Testis (tissue), 5 donors: ENCODE measurements at places on chromosomes 5 and 9.

DNA sequence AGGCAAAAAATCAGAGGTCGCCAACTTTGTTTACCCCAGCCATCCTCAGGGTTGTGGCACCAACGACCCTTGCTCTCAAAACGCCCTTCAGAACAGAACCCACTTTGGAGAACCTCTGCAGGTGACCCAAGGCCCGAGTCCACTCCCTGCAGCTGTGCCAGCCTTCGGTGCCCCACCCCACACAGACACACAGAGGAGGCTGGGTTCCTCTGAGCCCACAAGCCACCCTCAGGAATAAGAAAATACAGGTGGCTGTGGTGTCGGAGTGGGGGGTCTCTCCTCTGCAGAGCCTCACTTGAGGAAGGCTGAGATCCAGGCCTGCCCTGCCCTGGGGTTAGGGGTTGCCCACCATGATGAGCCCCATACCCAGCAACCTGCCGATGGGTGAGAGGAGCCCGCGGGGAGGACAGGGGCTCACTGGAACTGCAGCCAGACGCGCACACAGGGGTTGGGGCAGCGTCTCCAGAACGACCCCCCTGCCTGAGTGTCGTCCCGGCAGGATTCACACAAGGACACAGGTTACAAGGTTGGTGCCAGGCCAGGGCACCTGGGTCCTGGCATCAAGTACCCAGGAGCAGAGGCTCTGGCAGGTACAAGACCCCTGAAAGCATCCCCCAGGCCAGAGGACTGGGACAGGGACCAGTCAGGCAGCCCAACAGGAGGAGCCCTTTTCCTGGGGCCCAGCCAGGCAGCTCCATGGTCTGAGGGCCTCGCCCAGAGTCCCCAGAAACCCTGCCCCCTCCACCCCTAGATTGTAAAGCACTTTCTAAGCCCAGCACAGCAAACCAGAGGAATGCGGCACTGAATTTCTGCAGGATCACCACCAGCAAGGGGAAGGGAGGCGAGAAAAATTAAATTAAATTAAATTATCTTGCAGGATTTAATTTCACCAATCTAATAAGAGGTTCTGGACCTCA is 40.0 kb downstream of the NACC2 start:
- no peak for DNase-seq

DNA sequence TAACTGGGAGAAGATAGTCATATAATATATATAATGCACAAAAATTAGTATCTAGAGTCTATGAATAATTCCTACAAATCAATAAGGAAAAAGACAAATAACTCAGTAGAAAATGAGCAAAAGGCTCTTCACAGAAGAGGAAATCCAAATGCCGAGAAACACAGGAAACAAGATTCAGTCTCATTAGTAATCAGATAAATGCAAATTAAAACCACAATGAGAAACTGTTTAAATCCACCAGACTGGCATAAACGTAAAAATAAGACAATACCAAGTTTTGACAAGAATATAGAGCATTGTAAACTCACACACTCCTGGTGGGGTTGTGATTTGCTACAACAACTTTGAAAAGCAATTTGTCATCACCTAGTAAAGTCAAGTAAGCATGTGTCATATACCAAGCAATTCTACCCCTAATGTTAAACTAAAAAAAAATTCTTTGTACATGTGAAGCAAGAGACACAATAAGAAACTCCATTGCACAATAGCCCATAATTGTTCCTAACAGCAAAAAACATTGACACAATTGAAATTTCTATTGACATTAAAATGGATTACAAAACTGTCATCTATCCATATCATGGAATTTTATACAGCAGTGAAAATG is 21.0 kb upstream of the UBLCP1 start:
- DNase-seq: no peak

GRCh38 chr9:134473141-134474054 is 147.1 kb downstream of the RXRA start:
- DNase-seq: peak; percentile 69

DNA sequence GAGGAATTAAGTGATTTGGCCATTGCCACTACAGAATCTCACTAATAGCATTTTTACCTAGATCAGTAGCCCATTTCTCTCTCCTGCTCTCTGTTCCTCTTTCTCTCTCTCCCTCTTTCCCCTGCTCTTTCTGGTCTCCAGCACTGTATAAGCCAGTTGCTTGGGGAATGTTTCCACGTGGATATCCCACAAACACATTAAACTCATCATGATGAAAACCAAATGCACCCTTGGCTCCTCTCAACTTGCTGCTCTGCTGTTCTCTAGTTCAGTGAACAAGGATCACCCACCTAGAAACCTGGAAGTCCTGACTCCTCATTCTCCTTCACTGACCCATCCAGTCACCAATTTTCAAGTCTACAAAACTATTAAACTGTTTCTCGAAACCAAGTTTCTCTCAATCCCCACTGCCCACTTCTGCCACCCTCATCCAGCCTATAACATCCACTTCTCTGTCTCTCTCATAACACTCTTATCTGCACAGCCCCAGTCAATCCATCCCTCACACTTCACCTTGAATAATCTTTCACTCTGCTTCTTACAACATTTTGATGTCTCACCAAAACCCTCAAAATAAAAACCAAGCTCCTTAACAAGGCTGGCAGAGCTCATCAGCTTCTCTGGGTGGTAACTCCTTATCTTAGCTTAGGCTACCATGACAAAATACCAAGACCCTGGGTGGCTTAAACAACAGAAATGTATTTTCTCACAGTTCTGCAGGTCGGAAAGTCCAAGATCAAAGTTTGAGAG is 79.3 kb downstream of the ARL15 start:
- DNase-seq: no peak

GRCh38 chr5:133930061-133930812 is 38.2 kb downstream of the C5orf15 start:
- no peak for DNase-seq

- no peak for DNase-seq
These were observed 77.4 kb downstream of the MEGF10 start for GRCh38 chr5:127367946-127368465.

DNA sequence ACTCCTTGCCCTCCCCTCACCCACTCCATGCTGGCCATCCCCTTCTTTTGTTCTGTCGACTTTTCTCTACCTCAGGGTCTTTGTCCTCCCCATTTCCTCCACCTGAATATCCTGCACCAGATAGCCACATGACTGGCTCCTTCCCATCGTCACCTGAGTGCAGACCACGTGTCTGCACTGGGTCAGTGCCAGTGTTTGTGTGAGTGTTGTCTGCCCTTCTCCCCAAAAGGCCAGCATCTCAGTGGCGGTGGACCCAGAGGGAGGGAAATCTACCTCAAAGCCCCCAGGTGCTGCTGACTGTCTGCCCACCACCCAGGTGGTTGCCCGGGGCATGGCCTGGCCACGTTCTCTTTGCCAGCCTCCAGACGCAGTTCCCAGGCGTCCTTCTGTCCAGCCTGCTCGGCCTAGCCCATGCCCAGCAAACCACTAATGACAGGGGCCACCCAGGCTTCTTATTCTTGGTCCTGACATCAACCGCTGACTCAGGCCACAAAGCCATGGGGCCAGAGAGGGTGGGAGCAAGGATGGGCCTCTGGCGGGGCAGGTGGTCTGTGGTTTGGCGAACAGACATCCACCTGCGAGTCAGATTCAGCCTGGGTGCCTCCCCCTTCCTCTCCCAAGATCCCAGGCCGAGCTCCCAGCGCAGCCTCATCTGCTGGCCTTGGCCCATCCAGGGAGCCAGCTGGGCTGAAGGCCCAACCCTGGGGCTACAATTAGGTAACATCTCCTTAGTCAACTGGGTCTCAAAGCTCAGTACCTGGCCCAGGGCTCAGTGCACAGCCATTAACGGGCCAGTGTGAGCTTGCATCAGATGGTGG is 5.5 kb upstream of the NINJ1 start:
- no peak for DNase-seq

- no peak for DNase-seq
These were observed 1.7 kb upstream of the TENT4A start for GRCh38 chr5:6711409-6712141.

GRCh38 chr5:170338933-170339779 is 41.6 kb upstream of the LCP2 start:
- no peak for DNase-seq

DNA sequence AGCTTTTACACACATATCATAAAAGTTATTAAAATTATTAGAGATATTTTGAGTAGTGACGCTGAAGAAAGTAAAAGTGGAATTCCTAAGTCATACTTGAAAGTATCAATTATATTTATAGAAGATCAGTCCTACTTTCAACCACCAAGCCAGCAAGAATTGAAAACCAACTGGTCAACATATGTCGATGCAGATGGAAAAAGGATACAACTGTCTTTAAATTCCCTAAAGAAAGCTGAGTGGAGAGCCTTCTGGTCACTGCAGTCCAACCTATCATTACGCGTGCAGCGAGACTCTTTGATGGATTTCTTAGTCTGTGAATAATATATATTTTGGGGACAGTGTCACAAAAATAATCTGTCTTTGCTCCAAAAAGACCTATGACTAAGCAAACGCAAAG is 15.3 kb downstream of the MEF2C start:
- no peak for DNase-seq

GRCh38 chr9:18743971-18744370 is 270.0 kb downstream of the ADAMTSL1 start:
- DNase-seq: no peak

- no peak for DNase-seq
These were observed 35.9 kb upstream of the PUM3 start for GRCh38 chr9:2879803-2880202.

DNA sequence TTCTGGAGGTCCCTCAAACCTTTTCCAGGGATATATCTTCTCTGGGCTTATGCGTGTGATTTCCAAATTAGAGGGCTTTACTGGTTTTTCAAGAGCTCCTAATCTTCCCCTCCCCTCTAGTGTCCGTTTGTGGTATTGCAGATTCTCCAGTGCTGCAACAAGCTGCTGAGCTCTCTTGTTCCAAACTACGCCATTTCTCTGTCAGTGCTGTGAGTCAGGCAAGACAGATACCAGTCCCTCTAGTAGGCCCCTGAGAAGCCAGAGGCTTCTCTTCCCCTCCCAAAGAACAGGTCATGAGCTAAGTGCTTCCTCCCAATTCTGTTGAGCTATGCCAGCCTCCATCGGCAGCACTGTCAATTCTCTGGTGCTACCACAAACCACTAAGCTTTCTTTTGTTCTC is 149.5 kb downstream of the FANCC start:
- peak; percentile 53 for DNase-seq

GRCh38 chr5:90344689-90345088 is 64.9 kb downstream of the CETN3 start:
- no peak for DNase-seq

- peak; percentile 20 for DNase-seq
These were observed 197.8 kb downstream of the PCSK1 start for GRCh38 chr5:96235008-96235910.

DNA sequence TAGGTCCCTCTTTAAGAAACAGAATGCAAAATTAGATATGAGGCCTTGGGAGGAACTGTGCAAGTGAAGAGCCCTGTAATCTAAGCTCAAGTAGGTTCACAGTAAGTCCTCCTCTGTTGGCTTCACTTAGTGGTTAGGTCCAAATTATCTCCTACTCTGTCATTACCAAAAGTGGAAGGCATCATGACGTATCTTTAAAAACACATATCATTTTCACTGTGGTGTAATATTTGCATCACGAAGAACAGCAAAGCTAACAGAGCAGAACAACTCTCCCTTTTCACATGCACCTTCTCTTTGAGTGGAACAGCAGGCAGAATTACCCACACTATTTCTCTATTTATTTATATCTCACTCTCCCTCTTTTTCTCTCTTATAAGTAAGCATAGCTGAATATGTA is 240.5 kb upstream of the CCNH start:
- no peak for DNase-seq

DNA sequence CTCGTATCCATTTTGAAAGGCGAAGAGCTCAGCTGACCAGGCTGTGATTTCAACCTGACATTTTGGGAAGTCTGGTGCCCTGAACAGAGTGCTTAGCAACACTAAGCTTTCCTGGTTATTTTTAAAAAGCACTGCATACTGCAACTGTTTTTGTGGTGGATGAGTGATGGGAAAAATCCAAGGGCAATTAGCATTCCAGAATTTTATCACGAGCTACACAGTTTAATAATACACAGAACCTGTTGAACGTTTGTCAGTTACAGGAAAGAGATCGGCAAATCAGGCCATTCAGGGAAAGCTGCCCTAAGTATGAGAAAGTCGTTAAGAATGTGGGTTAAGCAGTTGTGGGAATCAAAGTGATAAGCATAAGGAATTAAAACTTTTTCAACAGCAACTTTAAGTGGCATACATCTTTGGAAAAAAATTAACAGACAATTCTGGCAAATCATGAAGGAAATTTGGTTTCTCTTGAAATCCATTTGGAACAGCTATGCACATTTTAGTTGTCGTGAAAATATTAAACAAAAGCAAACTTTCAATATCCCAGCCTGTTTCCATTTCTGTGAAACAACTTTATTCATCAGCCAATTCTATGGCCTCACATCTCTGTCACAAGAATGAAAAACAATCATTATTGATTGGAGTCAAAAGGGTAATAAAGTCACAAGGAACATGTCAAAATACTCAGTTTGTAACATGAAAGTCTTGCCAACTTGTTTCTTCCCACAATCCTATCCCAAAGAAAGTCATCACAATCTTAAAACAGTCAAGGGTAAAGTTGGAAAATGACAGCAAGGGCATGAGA is 25.7 kb downstream of the PUM3 start:
- DNase-seq: no peak

DNA sequence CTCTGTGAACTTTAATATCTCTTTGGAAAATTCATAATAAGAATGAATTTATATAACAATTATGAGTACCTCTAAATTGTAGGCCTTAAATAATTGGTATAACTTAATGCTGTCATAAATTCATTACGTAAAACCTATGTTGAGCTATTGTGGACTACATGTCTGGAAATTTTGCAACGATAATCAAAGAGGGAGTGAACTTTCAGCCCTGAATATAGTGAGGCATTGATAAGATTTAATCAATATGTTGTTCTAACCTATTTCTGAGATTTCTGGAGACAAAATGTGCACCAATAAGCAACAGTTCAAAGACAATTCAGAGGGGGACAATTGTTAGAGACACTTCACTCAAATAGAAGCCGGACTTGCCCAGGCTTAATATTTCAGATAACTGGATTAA is 499.4 kb downstream of the ELAVL2 start:
- no peak for DNase-seq
